CD4-positive, alpha-beta T cell treated with Interleukin-15 for 4 hours (primary cell): ENCODE measurements at places on chromosomes 7 and 10.

DNA sequence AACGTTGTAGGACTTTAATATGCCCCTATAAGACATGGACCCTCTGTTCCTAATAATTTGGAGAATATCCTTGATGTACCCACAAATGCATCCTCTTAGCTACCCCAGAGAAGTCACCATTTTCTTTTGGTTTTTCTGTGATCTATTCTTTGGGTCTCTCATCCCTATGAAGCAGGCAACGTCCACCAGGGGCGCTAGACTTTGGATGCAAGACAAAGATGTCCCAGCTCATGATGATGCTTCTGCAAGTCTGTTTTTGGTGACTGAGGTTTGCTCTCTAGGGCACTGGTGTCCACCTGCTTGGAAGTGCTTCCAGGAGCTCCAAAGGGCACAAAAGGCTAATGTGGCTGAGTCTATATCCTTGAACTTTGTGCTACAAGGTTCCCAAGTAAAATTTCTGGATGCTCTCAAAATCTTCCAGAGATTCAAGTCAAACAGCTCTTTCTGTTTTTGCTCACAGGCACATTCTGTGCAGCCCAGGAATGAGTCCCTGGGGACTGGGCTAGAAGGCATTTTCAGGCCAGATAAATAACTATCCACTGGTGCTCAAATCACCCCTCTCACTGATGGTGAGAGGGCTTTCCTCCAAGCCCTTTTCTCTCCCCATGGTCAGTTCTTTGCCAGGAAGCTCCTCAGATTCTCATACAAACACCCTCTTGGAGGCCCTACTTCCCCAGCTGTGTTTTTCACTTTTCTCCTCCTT is 166.4 kb downstream of the C7orf25 start:
- DNase-seq, result no peak

- DNase-seq, result no peak
These were observed 42.4 kb upstream of the HGF start for GRCh38 chr7:81811956-81812865.

GRCh38 chr10:99912041-99912440 is 97.7 kb downstream of the DNMBP start:
- DNase-seq, result no peak

DNA sequence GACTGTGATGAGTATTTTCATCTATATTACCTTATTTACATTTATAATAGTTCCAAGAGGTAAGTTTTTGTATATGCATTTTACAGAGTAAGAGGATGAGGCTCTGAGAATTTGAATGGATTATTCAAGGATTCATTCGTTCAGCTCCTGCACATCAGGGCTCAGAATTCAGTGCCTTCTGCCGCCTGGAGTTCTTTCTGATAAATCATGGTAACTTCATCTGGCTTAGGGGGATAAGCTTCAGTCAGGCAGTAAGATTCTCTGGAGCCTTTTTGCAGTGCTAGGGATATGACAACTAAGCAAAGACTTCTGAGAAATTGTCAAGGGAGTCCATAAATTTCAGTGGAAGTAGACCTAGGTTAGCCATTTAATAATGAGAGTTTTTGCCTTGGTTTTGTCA is 668.6 kb downstream of the NRG3 start:
- no peak for DNase-seq

- DNase-seq, result no peak
These were observed 49.4 kb downstream of the JMJD1C start for GRCh38 chr10:63416376-63416775.

- DNase-seq, result no peak
These were observed 683.2 kb downstream of the LRMDA start for GRCh38 chr10:76114581-76115001.

GRCh38 chr7:70131817-70132216 is 533.5 kb downstream of the AUTS2 start:
- no peak for DNase-seq

DNA sequence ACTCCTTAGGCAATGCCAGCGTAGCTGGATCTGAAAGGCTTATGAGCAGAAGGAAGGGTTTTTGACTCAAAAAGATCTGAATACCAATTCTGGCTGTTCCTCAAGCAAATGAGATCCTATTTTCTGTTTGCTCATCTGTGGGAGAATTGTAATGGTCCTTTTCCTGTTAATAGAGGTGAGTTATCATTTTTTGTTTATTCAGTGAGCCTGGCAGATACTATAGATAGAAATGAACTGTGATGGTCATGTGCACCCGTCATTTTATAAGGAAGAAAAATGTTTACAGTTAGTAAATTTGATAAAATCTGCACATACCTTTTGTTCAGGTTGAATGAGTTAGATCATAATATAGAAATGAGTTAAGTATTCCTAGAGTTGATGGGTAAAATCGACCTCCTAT is 97.7 kb downstream of the ACTR3B start:
- no peak for DNase-seq

- DNase-seq, result no peak
These were observed 131.5 kb downstream of the C10orf105 start for GRCh38 chr10:71587941-71588573.

DNA sequence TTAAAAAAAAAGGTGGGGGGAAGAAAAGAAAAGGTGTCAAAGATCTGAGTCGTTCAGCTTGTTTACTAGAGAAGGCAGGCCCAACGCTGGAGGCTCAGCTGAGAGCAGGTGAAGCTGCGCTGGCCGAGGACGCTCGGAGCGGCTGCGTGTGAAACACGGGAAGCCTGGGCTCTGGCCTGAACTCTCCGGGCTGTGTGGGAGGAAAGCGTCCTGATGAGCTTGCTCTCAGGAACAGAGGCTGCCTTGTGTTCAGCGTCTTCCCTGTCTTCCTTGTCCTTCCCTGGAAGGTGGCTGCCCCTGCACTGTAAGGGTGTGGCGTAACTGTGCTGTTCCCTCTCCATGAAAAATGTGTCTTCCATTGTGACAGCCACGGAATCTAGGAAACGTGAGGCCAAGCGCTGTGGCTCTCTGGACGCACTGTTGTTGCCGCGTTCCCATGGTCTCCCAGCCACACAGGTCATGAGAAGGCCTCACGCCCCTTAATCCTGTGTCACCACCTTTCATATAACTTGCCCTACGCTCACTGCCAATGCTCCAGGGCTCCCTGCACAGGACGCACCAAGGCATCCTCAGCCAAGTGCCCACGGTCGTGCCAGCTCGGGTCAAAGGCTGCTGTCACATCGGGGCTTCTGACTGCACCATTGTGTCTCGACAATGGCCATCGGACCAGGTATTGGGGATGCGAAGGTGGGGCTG is 15.8 kb downstream of the IL15RA start:
- DNase-seq, result no peak

DNA sequence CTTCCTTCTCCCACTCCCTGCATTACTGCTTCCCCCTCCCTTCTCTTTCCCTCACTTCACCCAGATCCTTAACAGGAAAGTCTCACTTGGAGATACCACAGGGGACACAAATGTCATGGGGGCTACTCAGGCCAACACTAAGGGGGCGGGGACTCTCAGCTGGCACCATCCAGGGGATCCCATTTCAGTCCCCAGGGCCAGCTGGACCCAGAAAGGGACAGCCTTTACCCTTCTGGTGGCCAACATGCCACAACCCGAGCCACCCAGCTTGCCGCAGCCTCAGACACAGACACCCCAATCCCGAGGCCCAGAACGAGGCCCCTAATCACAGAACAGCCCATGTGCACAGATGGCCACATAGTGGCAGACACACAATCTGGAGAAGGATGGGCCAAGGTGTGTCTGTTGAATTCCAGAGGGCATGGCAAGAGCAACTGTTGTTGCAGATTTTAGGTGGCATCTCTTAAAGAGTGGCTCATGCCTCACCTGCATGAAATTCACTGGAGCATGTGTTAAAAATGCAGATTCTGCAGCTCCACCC is 5.6 kb downstream of the CAMK2G start:
- no peak for DNase-seq

GRCh38 chr7:149598721-149599308 is 101.2 kb upstream of the ZNF746 start:
- no peak for DNase-seq

DNA sequence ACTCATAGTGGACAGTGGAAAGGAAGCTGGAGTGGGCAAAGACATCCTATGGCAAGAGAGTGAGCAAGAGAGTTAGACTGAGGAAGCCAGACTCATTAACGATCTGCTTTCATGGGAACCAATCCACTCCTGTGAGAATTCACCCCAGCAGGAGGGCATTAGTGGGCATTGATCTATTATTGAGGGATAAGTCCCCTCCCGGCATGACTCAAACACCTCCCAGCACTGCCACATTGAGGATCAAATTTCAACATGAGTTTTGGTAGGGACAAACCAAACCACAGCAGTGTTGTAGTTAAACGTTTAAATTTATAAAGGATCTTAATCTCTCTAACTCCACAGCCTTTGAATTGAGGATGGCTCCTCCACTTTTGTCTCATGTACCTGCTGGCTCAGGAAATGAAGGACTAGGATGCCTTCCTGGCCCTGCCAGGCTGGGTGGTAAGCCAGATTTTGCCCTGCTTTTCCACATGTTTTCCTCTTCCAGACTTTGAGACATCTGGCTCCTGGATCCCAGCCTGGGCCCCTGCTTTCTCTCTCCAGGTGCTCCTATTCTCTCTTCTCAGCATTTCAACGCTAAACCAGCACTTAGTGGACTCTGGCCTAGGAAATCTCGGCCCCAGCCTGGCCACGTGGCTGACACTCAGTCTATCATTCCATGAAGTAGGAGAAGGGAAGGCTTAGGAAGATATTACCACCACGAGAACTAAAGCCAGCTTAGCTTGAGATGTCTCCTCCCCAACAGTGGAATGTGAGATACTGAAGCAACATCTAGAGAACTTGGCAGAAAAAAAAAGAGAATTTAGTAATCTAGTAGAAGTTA is 96.5 kb upstream of the PIP4K2A start:
- no peak for DNase-seq
